CD4-positive, alpha-beta T cell treated with Interleukin-21 for 1 hour (primary cell): ENCODE measurements at places on chromosomes 7 and 10.

DNA sequence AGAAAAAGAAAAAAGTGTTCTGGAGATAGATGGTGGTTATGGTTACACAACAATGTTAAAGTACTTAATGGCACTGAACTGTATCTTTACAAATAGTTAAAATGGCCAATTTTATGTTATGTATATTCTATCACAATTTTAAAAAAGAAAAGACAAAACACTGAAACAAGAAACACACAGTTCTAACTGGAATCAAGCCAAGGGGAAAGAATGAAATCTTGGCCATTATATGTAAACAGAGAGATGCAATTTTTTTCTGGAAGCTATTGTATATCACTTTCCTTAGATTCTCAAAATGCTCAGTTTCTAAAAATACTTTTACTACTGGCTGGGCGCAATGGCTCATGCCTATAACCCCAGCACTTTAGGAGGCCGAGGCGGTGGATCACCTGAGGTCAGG lies 4.1 kb downstream of the COA1 start:
- DNase-seq = no peak

DNA sequence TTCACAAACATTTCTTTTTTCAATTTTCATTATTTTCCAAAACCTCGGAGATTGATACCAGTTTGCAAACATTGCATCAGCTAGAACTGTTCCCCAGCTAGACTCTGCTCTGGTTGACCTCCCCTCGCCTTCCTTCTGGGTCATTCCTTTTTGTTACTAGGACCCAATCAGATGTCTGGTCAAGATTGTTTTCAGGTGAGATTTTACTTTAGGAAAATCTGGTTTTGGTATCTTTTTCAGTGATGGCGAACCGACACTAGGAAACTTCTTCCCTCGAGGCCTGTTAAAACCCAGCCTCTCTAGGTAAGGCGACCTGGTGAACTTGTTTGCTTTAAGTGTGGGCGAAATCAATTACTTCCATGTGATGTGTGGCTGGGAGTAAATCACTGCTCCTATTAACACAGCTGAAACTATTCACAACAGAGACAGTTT lies 8.4 kb downstream of the PROSER2 start:
- no peak for DNase-seq

DNA sequence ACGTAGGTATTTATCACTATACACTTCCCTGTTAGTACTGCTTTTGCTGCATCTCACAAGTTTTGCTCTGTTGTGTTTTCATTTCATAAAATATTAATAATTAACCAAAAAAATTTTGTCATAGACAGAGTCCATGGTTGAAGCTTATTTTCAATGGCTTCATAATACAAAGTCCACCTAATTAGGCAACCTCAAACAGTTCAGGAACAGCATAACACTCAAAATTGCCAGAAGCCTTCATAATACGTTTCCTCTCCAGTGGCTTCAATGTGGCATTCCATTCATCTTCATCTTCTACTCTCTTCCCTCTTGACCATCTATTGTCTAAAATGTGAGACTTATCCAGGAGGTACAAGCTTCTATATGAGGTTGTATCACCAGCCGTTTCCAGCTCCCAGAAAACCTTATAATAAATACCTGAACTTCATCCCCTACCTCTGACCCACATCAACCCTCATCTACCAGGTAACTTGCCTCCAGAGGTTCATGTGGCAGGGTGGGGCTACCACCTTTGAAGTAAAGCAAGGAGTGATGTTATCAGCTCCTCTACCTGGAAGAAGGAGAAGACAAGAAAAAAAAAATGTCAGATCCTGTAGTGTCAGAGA lies 337.3 kb downstream of the MALRD1 start:
- no peak for DNase-seq

DNA sequence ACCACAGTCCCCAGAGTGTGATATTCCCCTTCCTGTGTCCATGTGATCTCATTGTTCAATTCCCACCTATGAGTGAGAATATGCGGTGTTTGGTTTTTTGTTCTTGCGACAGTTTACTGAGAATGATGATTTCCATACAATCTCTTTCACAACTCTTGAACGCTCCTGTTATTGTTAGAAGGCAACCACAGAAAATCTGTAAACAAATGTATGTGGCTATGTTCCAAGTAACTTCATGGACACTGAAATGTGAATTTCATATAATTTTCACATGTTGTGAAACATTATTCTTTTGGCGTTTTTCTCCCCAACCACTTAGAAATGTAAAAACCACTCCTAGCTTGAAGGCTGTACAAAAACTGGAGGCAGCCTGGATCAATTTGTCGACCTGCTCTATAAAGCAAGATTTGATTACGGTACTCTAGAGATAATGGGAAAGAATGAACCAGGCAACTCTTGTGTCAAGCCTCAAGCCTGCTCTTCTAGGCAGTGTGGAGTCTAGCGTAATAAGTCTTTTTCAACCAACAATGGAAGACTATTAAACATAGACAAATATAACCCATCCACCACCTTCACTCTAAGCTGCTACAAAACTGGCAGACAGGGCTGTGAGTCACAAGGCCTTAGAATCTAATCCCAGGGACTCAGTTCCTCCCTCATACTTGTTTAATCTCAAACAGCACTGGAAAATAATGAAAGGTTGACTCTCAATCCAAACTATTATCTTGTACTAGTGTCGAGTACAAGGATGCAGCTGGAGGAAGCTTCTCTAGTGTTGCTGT lies 22.7 kb downstream of the ARL3 start:
- DNase-seq = no peak

- DNase-seq = no peak
These were observed 276.8 kb downstream of the ELFN1 start for GRCh38 chr7:1946773-1947450.

- no peak for DNase-seq
These were observed 23.8 kb upstream of the PLAC9 start for GRCh38 chr10:80108576-80109239.

- no peak for DNase-seq
These were observed 7.8 kb upstream of the RBM28 start for GRCh38 chr7:128351296-128352152.

DNA sequence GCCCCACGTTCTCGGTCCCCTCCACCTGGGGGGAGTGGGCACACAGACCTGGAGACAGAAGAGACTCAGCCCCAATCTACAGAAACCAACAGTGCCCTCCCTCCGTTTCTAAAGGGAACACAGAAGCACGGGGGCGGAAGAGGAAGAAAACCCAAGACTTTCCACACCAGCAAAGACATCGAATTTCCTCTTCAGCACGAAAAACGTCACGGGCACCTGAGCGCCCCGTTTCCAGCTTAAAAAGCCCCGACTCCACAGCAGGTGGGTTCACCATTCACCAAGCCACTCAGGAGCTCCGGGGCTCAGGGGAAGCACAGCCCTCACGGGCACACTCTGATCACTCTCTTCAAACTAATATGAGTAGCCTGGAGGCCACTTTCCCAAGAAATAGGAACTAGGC lies 19.6 kb downstream of the NUDT1 start:
- DNase-seq = no peak

DNA sequence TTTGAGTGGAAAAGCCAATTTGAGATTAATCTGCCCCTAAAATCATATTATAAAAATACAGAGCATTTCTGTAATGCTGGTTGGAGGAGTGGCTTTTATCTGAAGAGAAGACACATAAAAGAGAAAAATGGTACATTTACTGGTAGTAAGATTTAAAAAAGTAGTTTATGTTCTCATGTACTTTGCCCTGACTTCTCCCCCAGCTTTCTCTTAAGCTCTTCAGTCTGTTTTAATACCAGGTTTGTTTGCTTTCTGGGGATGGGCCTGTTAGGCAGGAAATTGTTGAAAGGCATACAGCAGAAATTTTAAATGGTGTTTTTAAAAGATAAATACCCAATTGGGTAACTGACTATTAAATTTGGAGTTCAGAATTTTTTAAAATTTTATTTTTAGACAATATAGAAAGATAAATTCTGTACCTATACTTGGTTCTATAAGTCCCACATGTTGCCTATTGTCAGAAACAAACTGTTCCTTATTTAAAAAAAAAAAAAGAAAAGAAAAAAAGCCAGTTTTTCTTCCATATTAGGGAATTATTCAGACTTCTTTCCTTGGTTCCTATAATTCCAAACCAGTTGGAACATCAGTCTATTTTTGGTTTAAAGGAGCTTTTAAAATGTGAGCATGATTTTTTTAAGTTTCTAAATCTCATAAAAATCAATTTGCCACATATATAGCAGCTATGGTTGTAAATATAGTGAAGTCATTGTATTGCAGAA lies 136.6 kb downstream of the ARID5B start:
- no peak for DNase-seq

- DNase-seq = no peak
These were observed 698.2 kb downstream of the REEP3 start for GRCh38 chr10:64219271-64220025.
